Testis (tissue), 5 donors: ENCODE measurements at places on chromosomes 3 and 15. TPM values are rescaled to one million over a fixed set of nuclear protein-coding genes. Genes with fewer than 3 reads are reported as not detected.

DNA sequence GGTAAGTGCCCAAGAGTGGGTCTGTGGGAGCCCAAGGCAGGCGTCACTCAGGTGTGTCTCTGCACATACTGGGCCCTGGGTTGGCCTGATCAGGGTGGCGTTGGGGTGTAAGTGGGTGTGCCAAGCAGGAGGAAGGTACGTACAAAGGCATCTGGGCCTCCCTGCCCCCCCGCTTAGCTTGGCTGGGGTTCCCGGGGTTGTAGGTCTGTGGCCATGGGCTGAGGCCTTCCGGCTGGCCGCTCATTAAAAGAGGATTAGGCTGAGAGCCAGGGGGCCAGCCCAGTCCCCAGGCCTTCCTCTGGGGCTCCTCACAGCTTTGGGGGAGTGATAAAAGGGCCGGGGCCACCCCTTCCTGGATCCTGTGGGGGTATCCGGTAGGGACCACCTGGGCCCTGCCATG is 13.3 kb downstream of the SEMA3F start:
- H3K27me3 ChIP-seq, result no peaks in the 10 kb centered on the region
- H3K4me1 ChIP-seq, result peaks cover 25% of the 10 kb centered on the region
- DNase-seq, result no peak
- H3K27ac ChIP-seq, result no peak overlapping the region
- H3K4me3 ChIP-seq, result no peak overlapping the region
- no peaks in the 10 kb centered on the region for H3K36me3 ChIP-seq

DNA sequence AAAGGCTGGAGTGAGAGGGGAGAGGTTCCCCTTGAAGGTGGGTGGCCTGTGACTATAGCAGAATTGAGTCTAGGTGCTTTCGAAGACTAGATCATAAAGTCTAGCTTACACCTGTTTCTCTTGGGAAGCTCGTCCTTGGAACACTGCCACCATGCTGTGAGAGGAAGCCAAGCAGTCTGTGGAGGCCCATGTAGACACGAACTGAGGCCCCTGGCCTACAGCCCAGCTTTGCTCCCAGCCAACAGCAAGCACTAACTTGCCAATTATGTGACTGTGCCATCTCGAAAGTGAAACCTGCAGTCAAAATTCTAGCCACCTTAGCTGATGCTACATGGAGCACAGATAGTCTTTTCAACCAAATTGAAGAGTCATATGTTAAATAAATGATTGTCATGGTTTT is 190.5 kb upstream of the NECTIN3 start:
- H3K4me3 ChIP-seq, result no peak overlapping the region
- no peaks in the 10 kb centered on the region for H3K36me3 ChIP-seq
- no peak overlapping the region for H3K27ac ChIP-seq
- H3K4me1 ChIP-seq, result no peaks in the 10 kb centered on the region
- peak; percentile 70 for DNase-seq
- H3K27me3 ChIP-seq, result no peaks in the 10 kb centered on the region

ZDHHC23 gene
- total RNA-seq, result 27.1 TPM

GPR62 gene
- total RNA-seq, result 0.39 TPM

GRCh38 chr3:119529883-119530282 is 29.5 kb downstream of the CD80 start:
- no peak for DNase-seq
- no peak overlapping the region for H3K4me3 ChIP-seq
- no peaks in the 10 kb centered on the region for H3K27me3 ChIP-seq
- no peak overlapping the region for H3K27ac ChIP-seq
- H3K36me3 ChIP-seq, result no peaks in the 10 kb centered on the region

DNA sequence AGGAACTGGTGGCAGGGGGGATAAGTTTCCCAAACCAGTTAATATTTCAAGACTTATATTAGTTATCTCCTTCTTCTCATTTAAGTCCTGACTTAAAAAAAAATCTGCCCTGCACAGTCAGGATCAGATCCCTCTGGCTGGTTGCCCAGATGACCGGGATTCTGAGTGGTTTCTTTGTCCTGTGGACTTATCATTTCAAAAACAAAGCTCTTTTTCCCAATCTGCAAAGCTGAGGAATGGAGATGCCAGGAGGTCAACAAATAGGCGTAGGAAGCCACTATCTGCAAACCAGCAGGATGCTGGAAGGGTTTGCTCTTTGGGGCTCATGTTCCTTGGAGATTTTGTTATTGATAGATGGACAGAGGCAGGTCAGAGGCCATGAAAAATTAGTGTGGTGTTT is 5.8 kb downstream of the C3orf20 start:
- no peak overlapping the region for H3K27ac ChIP-seq
- H3K4me3 ChIP-seq, result no peak overlapping the region
- no peaks in the 10 kb centered on the region for H3K36me3 ChIP-seq
- H3K4me1 ChIP-seq, result peaks cover 6% of the 10 kb centered on the region
- H3K27me3 ChIP-seq, result no peaks in the 10 kb centered on the region
- peak; percentile 88 for DNase-seq

DNA sequence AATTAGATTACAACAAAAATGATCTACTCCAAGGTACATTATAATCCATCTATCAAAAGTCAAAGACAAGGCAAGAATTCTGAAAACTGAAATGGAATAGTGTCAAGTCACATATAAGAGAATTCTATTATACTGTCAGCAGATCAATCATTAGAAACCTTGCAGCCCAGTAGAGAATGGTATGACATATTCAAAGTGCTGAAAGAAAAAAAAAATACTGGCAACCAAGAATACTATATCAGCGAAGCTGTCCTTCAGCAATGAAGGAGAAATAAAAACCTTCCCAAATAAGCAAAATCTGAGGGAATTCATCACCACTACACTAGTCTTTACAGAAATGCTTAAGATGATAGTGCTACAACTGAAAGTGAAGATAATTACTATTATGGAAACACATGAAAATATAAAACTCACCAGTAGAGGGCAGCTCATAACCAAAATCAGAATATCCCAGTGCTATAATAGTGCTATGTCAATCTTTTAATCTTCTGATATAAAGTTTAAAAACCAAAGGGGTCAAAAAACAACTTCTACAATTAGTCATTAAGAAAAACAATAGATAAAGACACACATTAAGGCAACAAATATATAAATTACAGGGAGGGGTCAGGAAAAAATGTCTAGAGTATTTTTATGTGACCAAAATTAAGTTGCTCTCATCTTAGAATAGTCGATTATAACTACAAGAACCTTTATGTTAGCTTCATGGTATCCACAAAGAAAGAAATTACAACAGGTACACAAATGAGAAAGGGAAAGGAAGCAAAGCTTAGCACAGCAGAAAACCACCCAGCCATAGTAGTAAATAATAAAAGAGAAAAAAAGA is 190.7 kb upstream of the CNTN6 start:
- DNase-seq, result no peak
- H3K27ac ChIP-seq, result no peak overlapping the region
- no peaks in the 10 kb centered on the region for H3K36me3 ChIP-seq
- H3K4me3 ChIP-seq, result no peak overlapping the region
- no peaks in the 10 kb centered on the region for H3K4me1 ChIP-seq

DNA sequence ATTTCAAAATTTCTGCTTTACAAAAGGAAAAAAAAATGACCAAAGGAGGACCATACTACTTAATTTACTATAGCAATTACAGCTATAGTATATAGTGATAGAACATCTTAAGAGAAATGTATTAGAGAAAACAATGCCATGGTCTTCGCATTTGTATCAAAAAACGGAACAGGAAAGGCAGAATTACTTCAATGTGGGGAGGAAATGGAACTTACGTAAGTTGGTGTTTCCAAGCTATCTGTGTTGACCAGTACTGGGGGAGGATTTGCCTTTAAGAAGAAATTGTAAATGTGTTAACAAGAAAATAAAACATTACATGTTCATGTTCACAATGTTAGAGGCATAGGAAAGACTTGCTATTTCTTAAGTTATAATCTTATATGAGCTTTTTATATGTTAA is 119.9 kb upstream of the MELTF start:
- H3K36me3 ChIP-seq, result no peaks in the 10 kb centered on the region

- no peak for DNase-seq
- no peaks in the 10 kb centered on the region for H3K27me3 ChIP-seq
- no peaks in the 10 kb centered on the region for H3K36me3 ChIP-seq
Observed at GRCh38 chr3:117435506-117435905, 725.9 kb downstream of the TUSC7 start.

- peaks cover 7% of the 10 kb centered on the region for H3K4me1 ChIP-seq
- H3K36me3 ChIP-seq, result no peaks in the 10 kb centered on the region
- no peak for DNase-seq
- H3K27me3 ChIP-seq, result no peaks in the 10 kb centered on the region
- H3K27ac ChIP-seq, result no peak overlapping the region
Observed at GRCh38 chr3:184227481-184227935, 1.9 kb upstream of the VWA5B2 start.

GABRB3 gene
- 19.6 TPM for total RNA-seq

- no peak overlapping the region for H3K27ac ChIP-seq
- no peaks in the 10 kb centered on the region for H3K27me3 ChIP-seq
- H3K36me3 ChIP-seq, result no peaks in the 10 kb centered on the region
- DNase-seq, result no peak
- peaks cover 3% of the 10 kb centered on the region for H3K4me1 ChIP-seq
Observed at GRCh38 chr3:101722394-101723173, 1.8 kb upstream of the CEP97 start.

ITIH1 gene
- total RNA-seq, result 3.5 TPM

NLGN1 gene
- 19.2 TPM for total RNA-seq

GRCh38 chr15:86773736-86774135 is 694.1 kb downstream of the AGBL1 start:
- H3K4me1 ChIP-seq, result no peaks in the 10 kb centered on the region
- no peak for DNase-seq
- H3K27me3 ChIP-seq, result no peaks in the 10 kb centered on the region
- no peak overlapping the region for H3K27ac ChIP-seq
- H3K4me3 ChIP-seq, result no peak overlapping the region
- no peaks in the 10 kb centered on the region for H3K36me3 ChIP-seq

WDR93 gene
- total RNA-seq, result 8.1 TPM

- no peak for DNase-seq
- H3K27me3 ChIP-seq, result no peaks in the 10 kb centered on the region
- H3K27ac ChIP-seq, result no peak overlapping the region
- H3K36me3 ChIP-seq, result no peaks in the 10 kb centered on the region
Observed at GRCh38 chr3:122671553-122671952, 9.1 kb upstream of the PARP14 start.

DNA sequence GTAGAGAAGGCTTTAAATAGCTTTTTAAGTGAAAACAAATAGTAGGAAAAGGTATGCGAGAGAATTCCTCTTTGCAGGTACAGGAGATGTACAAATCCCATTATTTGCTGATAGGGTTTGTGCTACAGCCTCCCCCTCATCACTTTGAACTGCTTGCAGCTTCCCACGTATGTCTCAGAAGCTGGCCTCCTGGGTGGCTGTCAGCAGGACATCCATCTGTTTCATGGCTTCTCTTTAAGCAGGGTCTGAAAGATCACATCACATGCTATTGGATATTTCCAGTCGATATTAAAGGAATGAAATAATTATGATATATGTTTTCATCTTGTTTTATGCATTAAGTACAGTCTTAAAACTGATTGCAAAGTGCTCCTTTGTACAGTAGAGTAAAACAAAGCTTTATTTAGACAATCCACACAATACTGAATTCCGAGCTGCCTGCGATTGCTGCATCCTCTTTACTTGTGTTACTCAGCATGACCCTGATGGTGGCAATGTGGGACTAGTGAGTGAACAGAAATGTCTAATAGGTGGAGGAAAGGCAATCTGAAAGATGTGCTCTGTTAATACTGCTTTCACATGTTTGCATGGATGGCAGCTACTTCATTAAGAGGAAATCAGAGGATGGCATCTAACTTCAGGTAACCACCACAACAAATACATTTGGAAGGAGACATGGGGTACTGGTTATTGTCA is 930.6 kb upstream of the SEMA6D start:
- no peaks in the 10 kb centered on the region for H3K27me3 ChIP-seq
- no peak overlapping the region for H3K4me3 ChIP-seq
- H3K4me1 ChIP-seq, result no peaks in the 10 kb centered on the region
- no peak for DNase-seq
- no peaks in the 10 kb centered on the region for H3K36me3 ChIP-seq

- H3K36me3 ChIP-seq, result no peaks in the 10 kb centered on the region
- H3K27me3 ChIP-seq, result no peaks in the 10 kb centered on the region
- DNase-seq, result no peak
- no peak overlapping the region for H3K27ac ChIP-seq
Observed at GRCh38 chr3:104676241-104676640, 690.5 kb upstream of the ALCAM start.

DNA sequence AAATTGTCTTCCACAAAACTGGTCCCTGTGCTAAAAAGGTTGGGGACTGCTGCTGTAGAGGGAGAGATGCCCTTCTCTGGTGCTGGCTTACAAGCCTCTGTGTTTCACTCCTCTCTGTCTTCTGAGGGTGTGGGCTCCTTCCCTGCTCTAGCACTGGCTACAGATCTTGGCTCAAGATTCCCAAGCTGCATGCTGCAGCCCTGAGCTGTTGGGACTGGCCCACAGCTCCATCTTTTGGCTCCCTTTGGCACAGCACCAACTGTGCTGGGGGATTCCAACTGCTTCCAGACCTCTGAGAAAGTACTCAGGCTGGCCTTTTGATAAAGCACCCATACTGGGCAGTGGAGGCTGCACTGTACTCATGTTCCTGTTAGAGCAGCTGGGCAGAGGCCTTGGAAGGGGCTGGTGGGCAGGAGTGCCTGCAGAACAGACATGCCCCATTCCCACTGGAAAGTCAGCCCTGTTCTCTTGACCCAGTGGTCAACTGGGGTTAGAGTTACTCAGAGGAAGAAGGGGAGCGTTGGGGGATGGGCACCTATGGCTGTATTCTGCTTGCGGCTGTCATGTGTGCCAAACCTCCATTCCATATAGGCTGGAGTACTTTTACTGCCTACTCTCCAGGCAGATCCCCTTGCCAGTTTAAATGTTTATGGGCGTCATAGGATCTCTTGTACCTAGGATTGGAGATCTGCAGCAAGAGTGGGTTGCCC is 55.7 kb downstream of the GALK2 start:
- no peaks in the 10 kb centered on the region for H3K27me3 ChIP-seq
- H3K27ac ChIP-seq, result no peak overlapping the region
- no peak overlapping the region for H3K4me3 ChIP-seq

TGM5 gene
- total RNA-seq, result 2.1 TPM

DNA sequence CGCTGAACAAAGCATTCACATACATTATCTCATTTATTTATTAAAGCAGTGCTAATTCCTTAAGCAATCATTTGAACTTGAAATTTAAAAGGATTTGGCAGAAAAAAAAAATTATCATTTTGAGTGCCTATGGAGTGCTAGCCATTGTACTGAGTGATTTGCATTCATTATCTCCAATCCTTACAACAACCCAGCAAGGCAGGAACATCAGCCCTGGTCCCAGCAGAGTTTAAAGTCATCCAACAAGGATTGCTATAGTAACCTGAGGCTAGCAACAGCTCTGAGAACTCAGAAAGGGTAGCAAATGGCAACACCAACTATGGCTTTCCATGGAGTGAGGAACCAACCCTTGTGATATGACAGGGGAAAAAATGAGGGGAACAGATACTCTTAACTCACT is 237.6 kb upstream of the SETMAR start:
- no peak for DNase-seq
- H3K4me1 ChIP-seq, result no peaks in the 10 kb centered on the region
- no peak overlapping the region for H3K27ac ChIP-seq
- H3K4me3 ChIP-seq, result no peak overlapping the region
- no peaks in the 10 kb centered on the region for H3K27me3 ChIP-seq

GRCh38 chr3:127911421-127911931 is 3.6 kb upstream of the KBTBD12 start:
- H3K36me3 ChIP-seq, result no peaks in the 10 kb centered on the region
- peaks cover 9% of the 10 kb centered on the region for H3K4me1 ChIP-seq
- no peak overlapping the region for H3K4me3 ChIP-seq
- DNase-seq, result no peak
- peak overlapping the region; percentile 53 for H3K27ac ChIP-seq
- H3K27me3 ChIP-seq, result no peaks in the 10 kb centered on the region

- no peaks in the 10 kb centered on the region for H3K27me3 ChIP-seq
- no peaks in the 10 kb centered on the region for H3K36me3 ChIP-seq
- peak; percentile 66 for DNase-seq
- H3K4me3 ChIP-seq, result no peak overlapping the region
- H3K4me1 ChIP-seq, result peaks cover 17% of the 10 kb centered on the region
Observed at GRCh38 chr15:68653801-68654200, 75.0 kb downstream of the CORO2B start.
